ENCODE measurements at places on chromosomes 16 and 17.

DNA sequence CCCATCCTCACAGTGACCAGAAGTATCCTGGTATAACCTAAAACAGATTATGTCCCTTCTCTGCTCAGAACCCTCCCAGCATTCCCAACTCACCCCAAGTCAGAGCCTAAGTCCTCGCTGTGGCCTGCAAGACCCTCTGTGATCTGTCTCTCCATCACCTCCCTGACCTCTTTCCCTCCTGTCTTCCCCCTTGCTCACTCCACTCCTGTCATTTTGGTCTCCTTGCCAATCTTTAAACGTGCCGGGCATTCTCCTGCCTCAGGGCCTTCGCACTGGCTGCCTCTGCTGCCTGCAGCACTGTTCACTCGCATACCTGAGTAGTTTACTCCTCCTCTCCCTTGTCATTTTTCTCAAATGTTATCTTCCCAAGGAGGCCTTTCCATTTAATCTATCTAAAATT, 97.7 kb downstream of the GSG1L start:
- no peak for DNase-seq

- peak; percentile 71 for DNase-seq
Observed at GRCh38 chr17:67779098-67779672, 46.1 kb upstream of the BPTF start.

DNA sequence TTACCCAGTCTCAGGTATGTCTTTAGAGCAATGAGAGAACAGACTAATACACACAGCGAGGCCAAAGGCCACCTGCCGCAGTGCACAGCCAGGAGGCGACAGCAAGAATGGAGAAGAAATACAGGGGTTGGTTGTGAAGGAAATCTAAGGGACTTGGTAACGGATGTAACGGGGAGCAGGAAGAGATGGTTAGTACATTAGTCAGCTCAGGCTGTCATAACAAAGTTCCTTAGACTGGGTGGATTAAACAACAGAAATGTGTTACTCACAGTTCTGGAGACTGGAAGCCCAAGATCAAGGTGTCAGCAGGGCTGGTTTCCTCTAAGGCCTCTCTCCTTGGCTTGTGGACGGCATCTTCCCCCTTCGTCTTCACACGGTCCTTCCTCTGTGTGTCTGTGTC, 47.1 kb downstream of the TVP23C start:
- DNase-seq = no peak

GRCh38 chr16:77059446-77059845, 131.5 kb upstream of the MON1B start:
- no peak for DNase-seq

DNA sequence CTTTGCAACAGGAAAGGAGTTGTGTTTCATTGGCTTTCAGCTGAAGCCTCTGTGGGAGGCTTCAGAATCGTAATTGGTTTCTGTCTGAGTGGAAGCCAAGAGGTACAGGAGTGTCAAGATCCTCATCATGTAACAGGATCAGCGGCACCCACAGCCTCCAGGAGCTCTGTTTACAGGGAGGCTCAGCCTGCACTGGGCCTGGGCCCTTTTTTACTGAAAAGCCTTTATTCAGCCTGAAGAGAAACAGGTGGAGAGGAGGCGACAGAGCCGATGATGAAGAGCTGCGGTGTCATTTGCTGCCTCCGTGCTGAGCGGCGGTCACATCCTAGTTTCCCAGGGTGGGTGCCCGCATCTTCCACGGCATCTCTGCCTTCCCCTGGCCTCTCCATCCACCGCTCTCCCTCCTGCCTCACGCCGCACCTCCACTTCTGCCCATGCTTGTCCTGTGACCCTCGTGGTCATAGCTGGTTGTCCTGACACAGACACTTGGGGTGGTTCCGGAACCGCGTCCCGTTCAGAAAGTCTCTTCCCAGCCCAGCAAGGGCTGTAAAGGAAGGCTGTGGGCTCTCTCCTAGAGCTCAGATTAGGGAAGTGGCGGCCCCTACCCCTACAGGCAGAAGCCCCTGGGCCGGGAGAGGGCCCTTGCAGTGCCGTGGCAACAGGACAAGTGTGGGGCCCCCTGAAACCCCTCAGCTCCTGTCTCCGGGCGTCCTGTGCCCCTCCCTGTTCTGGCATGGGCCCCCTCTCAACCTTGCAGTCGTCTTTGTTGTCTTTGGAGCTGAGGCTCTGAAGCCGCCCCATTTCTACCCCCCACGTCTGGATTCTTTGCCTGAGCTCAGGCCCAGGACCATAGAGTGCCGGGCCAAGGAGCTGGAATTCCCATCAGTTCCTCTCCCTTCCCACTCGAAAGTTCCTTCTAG, 53.9 kb upstream of the CHMP6 start:
- DNase-seq = no peak

- DNase-seq = peak; percentile 57
Observed at GRCh38 chr17:27535178-27535928, 79.1 kb downstream of the KSR1 start.

GRCh38 chr16:80569440-80570105, 28.8 kb downstream of the DYNLRB2 start:
- DNase-seq = no peak

DNA sequence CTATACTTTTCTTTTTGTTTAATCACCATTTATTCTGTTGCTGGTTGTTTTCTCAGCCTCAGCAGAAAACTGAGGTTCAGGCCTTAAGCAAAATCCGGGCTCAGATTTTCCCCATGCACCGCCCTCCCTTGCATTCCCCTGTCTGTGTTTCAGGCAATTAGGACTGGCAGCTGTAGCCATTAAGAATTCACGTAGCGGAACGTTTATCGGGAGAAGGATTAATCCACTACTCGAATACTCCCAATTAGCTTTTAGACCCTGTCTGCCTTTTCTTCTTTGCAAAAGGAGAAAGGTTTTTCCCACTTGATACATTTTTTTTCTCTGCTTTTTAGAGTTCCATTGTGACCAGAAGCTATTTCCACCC, 173.1 kb downstream of the RPTOR start:
- DNase-seq = no peak

Measured in SK-N-DZ (cell line).